NCI-H1092 treated with DMSO at 0.1 percent for 48 hours (cell line): ENCODE measurements at places on chromosomes 3 and 15.

DNA sequence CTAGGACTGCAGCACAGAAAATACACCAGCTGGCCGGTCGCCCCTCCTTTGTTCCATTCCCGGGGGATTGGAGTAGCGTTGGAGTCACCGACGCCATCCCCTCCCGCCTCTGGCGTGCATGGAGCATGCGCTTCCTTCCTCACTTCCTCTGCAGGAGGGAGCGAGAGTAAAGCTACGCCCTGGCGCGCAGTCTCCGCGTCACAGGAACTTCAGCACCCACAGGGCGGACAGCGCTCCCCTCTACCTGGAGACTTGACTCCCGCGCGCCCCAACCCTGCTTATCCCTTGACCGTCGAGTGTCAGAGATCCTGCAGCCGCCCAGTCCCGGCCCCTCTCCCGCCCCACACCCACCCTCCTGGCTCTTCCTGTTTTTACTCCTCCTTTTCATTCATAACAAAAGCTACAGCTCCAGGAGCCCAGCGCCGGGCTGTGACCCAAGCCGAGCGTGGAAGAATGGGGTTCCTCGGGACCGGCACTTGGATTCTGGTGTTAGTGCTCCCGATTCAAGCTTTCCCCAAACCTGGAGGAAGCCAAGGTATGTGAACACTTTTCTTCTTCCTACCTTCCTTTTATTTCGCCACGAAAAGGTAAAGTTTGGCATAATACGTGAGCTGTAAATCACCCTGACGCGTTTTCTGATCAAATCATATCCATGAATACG is at the start of gene SCG3:
SCG3 (plus strand) TSS at position 201 of the 661 bp plus-strand sequence; CDS start at position 454, 253 bp downstream.
- peak; percentile 79 for DNase-seq

DNA sequence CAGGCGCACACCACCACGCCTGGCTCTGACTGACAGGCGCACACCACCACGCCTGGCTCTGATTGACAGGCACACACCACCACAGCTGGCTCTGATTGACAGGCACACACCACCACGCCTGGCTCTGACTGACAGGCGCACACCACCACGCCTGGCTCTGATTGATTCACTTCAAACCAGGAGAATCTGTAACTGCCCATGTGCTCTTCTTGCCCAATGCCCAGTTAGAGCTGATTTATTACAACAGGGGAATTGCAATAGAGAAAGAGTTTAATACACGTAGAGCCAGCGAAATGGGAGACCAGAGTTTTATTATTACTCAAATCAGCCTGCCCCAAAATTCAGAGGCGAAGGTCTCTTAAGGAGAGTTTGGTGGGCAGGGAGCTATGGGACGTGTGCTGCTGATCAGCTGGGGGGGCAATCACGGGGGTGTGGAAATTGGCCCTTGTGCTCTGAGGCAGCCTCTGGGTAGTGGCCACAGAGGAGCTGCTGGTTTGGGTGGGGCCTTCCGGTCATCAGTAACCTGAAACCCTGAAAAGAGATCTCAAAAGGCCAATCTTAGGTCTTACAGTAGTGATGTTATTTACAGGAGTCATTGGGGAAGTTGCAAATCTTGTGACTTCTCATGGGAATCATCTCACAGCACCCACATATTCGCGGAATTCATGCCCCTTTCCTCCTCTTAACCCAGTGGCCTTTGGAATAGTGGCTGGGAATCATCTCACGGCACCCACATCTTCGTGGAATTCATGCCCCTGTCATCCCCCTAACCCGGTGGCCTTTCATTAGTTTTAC is 63.8 kb upstream of the TFRC start:
- no peak for DNase-seq

- DNase-seq: no peak
Measured at GRCh38 chr15:77030928-77031375, 36.0 kb downstream of the PSTPIP1 start.

- DNase-seq: no peak
Measured at GRCh38 chr15:60413231-60413824, 15.5 kb upstream of the ANXA2 start.

DNA sequence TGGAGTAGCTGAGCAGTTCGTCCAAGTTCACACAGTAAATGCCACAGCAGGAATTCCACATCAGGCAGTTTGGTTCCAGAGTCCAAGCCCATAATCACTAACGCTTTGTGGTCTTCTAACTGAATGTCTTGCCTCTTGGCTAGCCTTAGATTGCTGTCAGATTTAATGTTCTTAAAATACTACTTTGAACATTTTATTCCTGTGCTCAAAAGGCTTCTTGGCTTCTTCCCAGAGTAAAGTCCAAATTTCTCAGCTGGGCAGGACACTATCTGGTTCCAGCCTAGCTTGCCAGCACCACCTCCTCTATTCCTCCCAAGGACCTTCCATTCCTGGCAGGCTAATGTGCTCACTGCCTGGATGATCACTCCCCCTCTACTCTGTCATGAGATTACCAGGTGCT is 256.9 kb downstream of the SQOR start:
- no peak for DNase-seq

- no peak for DNase-seq
Measured at GRCh38 chr3:62521464-62522105, 148.2 kb upstream of the FEZF2 start.

- no peak for DNase-seq
Measured at GRCh38 chr3:158702815-158703481, 29.3 kb downstream of the RARRES1 start.

GRCh38 chr3:35320646-35321407 is 318.5 kb upstream of the ARPP21 start:
- no peak for DNase-seq

DNA sequence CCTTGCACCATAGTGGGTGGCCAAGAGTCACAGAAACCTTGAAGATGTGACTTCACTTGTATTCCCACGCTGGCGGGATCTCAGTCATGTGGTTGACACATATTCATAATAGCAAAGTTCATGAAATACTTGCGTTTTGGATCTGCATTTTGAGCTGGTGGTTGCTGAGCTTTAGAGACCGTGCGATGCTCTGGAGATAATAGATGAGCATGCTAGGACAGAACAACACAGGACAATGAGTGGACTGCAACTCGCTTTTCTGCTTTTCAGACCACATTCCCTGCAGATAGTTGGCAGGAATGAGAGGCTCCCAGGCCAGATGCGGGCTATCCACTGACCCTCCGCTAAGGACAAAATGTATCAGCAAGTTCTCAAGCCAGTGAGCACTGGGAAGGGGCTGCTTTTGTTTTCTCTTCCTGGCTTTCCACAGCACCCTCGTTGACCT is 13.8 kb upstream of the STARD5 start:
- DNase-seq: no peak

DNA sequence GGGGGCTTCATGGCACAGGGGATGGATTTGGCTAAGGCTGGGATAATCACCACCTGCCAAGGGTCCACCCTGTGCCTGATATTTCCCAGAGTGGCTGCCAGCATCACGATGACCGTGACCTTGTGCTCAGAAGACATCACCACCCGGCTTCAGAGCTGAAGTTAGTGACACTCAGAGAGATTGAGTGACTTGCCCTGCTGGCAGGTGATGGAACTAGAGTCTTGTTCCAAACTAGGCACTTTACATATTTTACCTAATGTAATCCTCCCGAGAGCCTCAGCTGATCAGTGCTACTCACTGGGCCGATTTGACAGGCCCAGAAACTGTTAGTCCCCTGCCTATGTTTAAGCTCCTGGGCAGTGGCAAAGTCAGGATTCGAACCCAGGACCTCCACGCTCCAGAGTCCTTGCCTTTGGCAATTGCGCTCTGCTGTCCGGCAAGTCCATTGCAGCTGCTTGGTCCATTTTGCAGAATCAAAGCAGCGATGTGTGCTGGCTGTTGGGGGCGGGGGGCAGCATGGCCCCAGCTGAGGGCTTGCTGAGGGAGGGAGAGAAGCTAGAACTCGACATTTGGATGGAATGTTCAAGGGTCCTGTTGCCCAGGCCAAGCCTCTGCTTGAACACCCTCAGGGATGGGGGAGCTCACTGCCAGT is 74.8 kb upstream of the GATA2 start:
- DNase-seq: no peak

- no peak for DNase-seq
Measured at GRCh38 chr3:148556664-148557063, 141.0 kb upstream of the AGTR1 start.

DNA sequence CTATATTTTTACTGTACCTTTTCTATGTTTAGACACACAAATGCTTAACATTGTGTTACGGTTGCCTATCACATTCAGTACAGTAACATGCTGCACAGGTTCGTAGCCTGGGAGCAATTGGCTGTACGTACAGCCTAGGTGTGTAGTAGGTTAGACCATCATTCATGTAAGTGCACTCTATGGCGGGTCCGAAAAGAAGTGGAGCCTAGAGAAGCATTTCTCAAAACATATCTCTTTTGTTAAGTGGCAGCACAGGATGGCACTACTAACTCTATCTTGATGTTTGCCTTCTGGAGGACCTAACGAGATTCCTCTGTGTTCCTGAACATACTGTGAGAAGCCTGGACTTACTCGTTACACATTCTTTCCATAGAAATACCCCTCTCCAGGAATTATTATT is 132.3 kb upstream of the ADPGK start:
- no peak for DNase-seq
